Fibroblast of skin of back (primary cell): ENCODE measurements at places on chromosomes 13 and 19.

GRCh38 chr19:41205995-41206394 is 13.0 kb downstream of the CYP2S1 start:
- DNase-seq: peak; percentile 35

DNA sequence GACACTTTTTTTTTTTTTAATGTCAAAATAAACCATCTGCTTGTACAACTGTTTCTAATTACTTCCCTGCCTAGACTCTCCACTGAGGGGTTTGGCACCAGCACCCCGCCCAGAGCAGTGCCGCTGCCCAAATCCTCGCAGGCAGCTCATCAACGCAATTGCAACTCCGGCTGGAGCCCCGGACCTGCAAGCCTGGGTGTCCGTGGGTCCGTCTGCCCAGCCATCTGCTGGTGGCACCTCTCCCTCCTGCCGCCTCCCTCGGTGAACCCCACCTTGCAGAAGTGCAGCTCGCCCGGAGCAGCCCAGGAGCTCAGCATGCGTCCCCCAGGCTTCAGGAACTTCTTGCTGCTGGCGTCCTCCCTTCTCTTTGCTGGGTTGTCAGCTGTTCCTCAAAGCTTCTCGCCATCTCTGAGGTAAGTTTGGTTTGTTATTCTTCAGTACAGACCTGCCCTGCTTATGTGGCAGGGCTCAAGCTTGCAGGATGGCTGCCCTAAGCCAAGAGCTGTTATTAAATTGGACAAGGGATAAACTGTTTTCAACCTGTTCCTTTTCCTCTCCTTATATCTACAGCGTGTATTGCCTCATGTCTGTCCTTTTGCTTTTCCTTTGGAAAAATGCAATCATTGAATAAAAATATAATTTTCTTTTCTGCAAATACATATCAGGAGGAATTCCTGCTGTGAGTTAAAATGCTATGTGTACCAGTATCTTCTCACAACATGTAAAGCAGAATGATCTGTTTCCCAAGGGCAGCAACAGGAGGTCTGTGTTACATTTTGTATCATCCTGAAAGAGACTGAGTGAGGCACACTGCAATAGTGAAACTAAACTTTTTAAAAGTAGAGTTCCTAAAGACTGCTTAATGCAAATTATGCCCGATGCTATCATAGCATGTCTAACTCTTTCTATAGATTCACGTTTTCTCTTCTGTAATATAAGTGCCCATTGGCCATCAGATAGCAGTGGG is at the start of gene ITGBL1:
ITGBL1 (plus strand) TSS at position 157 of the 967 bp plus-strand sequence; CDS start at position 316, 159 bp downstream.
- DNase-seq: peak; percentile 60

DNA sequence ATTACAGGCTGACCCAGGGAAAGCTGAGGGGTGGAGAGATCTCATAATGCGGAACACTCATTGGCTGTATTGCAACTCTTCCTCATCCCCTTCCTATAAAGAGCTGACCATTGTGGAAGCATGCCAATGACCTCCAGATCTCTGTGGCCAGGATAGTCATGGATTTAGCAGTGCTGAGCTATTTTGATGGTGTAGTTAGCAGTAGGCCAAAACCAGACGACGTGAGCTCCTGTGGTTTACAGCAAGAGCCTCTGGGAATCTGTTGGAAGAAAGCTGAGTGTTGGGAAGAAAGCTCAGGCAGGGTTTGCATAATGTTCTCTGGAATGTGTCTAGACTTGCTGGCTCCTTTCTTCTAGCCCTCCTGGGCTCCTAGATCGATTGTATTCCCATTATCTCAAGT is 187.5 kb upstream of the GPC6 start:
- DNase-seq: peak; percentile 56

GRCh38 chr13:23202383-23202782 is 21.6 kb downstream of the SGCG start:
- peak; percentile 9 for DNase-seq

DNA sequence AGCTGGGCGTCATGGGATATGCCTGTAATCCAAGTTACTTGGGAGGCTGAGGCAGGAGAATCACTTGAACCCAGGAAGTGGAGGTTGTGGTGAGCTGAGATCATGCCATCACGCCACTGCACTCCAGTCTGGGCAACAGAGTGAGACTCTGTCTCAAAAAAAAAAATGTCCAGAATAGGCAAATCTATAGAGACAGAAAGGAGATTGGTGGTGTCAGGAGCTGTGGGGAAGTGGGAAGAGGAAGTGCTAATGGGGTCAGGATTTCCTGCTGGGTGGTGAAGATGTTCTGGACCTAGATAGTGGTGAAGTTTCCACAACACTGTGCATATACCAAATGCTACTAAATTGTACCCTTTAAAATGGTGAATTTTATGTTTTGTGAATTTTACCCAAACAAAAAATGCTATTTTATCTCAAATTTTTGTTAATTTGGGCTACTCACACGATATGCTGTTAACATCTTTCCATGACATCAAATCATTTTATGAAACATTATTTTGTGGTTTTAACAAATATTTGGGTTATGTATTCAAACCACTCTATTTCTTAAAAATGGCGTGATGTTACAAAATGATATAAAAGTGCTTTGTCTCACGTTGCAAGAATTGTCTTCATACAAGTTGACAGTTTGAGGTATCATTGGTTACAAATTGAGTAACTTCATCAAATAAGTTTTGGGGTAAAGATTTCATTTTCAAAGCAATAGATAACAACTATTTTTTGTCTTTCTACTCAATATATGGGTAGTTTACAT is 7.4 kb upstream of the CYP4F3 start:
- DNase-seq: no peak

- DNase-seq: no peak
Observed at GRCh38 chr13:34019870-34020269, 201.9 kb downstream of the RFC3 start.

DNA sequence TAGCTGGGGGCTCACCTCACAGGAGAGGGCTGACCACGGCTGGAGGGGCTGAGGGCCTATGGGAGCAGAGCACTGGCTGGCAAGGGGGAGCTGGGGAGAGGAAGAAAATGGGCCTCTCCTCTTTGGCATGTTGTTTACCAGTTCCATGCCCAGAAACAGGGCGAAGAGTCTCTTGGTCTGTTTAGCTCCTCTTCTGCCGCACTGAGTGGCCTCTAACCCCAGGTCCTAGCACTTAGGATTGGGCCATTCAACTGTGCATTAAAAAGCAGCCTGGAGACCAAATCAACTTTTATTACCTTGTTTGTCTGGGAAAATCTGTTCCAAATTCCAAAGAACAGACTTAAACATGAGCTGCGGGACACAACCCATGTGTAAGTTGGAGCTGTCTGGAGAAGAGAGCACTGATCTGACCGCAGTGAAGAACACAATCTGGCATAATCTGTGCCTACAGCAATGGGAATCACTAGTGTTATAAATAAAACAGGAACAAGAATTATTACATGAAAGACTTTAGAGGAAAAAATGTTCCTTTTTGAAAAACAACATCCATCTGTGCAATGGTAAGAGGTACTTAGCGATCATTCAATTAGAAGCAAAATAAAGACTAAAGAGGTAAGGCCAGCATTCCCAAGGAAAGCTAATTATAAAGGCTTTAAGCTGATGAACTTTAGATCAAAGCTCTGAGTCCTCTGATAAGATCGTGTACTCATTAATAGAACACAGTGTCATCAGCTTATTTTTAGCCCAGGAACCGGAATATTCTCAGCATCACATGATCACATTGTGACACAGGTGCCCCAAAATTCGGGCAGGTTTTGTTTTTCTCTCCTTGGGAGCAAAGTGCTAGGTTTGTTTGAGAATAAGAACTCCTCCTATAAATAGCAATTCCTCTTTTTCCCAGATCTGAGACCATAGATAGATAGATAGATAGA is 243.2 kb downstream of the COL4A1 start:
- DNase-seq: no peak

DNA sequence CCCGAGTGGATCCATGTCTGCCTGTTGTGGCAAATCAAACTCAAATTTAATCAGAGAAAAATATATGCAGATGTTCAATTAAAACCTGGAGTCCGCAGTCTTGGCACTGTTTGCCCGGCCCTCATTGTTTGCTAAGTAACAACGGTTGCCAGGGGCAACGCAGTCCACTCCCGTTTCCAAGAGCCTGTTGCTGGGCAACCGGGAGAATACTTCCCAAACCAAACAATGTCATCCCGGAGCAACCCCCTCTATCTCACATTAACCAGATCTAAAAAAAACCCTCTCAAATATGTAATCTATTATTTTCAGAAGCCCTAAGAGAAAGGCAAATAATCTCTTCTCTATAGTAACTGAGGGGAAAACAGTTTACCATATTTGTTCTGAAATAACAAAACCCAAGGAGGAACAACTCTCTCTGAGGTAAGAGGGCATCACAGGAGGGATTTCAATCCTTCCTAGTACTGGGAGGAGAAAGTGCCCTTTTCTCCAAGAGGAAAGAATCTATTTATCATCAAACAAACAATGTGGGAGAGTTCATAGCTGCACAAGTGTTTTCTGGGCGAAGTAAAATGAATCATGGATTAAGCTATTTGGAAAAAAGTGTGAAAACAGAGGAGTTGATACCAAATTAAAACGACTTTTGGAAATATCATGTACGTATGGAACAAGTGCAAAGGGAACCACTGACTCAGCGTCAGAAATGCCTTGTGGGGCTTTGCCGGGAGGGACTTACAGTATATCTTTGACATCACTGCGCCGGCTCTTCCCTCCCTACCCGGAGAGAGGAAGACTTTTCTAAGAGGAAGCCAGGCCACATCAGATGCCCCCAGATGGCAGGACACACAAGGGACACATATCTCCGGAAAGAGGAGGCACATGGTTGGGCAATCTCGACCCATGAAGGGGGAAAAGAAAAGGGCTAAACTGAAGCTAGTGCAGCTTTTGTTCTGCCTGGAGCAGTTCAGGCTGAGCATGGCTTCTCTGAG is 43.3 kb downstream of the RFX2 start:
- peak; percentile 97 for DNase-seq

- no peak for DNase-seq
Observed at GRCh38 chr13:88866195-88866594, 1195.0 kb downstream of the SLITRK5 start.

DNA sequence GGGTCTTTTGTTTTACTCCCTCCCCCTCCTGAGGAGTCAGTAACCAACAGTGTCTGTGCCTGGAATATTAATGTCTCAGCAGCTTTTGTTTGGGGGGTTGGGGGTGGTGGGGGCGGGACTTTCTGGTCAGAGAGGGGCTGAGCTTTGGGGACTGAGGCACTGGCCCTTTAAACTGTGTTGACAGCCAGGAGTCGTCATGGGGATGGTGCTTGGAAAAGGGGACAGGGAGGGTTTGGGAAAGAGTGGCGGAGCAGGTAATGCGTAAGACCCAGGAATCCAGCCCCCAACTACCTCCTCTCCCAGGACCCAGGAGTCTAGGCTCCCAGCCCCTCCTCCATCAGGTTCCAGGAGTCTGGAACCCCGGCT is 5.2 kb downstream of the CADM4 start:
- DNase-seq: no peak

DNA sequence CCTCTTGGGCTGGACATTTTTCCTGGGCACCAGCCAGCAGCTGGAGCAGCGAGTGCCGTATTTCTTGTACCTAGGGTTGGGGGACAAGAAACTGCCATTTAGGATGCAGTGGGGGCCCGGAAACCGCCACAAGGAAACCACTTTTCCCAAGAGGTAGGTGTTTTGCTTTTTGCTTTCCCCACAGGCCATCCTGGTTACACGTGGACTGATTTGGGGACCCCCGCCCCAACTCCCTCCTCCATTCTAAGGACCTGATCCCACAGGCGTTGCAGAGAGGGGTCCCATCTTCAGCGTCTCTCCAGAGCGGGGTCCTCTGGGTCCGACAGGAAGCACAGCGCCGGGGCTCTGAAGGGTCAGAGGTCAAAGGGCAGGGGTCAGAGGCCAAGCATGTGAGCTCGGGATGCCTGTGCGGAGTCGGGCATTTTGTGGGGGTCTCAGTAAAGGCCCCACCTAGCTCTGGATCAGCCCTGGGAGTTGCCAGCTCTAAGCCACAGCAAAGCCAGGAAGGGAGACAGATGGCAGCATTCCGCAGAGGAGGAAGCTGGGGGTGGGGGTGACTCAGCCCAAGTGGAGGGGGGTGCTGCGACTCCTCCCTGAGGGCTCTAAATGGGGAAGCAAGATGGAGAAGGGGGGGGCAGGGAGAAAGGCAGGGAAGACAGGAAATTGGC is 4.3 kb downstream of the ZGLP1 start:
- peak; percentile 52 for DNase-seq

- DNase-seq: no peak
Observed at GRCh38 chr13:79194272-79194671, 211.8 kb downstream of the RBM26 start.

- peak; percentile 46 for DNase-seq
Observed at GRCh38 chr13:51524829-51525566, 59.3 kb upstream of the WDFY2 start.
